Hepatocyte (in vitro differentiated cells): ENCODE measurements at places on chromosomes 13 and 19. TPM values are rescaled to one million over a fixed set of nuclear protein-coding genes. Genes with fewer than 3 reads are reported as not detected.
A peak's percentile ranks its signal among the peaks of the same experiment; 100 is the strongest.

DNA sequence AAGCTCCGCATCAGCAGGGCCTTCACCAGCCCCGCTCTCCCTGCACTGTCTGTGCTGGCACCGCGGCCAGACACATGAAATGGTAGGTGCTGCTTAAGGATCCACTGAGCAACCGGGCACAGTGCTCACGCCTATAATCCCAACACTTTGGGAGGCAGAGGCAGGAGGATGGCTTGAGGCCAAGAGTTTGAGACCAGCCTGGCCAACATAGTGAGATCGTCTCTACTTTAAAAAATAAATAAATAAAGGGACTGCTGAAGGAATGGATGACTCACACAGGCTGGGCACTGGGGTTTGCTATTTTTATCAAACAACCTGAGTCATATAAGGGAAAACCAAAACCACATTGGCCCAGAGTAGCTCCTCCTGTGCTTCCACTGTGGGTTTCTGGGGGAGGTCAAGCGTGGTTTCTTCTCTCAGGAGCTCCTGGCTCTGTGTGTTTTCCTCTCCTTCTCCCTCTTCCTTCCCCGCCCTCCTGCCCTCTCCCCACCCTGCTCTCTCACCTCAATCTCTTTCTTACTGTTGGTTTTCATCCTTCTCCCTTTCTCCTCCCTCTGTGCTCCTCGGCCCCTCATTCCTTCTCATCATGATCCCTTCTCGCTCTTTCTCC is 21.3 kb downstream of the VRK3 start:
- peak; percentile 40 for DNase-seq

DNA sequence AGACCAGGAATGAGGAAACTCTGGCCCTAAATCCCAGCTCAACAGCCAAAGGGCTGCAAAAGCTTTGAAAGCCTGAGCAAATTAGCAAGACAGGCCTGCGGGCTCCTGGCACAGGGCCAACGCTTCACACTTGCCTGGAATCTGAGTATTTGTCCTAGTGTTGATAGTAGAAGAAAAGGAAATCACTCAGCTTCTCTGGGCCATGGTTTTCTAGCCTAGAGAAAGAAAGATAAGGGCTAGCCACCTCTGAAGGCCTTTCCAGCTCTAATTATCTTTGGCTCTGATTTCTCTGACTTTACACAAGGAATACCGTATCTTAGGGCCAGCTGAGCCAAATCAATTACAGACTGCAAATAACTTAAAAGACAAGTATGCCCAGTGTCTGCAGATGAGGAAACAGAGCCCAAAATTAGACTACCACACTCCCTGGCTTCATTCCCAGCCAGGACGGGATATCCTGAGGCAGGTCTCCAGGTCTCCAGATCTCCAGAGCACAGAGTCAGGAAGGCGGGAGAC is 69.6 kb downstream of the STK24 start:
- peak; percentile 71 for DNase-seq

DNA sequence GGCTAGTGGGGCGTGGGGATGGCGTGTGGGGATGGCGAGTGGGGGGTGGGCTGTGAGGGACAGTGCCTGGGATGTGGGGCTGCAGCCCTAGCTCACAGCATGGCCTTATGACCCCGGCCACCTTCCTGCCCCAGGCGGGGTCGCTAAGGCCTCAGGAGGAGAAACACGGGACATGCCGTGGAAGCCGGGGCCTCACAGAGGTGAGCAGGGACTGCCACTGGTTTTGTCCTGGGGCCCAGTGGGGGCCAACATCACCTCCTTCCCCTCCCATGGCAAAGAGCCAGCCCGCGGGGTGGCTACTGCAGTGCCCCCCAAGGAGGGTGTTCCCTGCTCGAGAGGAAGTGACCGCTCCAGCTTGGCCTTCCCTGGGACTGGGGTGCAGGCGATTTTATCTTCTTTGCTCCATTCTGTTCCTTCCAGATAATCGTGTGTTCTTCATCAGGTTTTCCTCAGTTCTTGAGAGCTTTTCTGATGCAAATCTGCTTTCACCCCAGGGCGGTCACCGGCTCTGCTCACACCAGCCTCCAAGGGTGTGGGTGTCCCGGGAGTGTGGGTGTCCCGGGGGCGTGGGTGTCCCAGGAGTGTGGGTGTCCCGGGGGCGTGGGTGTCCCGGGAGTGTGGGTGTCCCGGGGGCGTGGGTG is 1.2 kb downstream of the F7 start:
- DNase-seq: no peak

Gene CEACAM1
- 7.1 and 10.0 TPM in 2 replicates for total RNA-seq

- DNase-seq: peak; percentile 93
These were observed at the start of gene SLC8A2 for GRCh38 chr19:47471733-47472457. SLC8A2 (minus strand) TSS chr19:47471893; CDS start chr19:47466403, 5,490 bp downstream.

DNA sequence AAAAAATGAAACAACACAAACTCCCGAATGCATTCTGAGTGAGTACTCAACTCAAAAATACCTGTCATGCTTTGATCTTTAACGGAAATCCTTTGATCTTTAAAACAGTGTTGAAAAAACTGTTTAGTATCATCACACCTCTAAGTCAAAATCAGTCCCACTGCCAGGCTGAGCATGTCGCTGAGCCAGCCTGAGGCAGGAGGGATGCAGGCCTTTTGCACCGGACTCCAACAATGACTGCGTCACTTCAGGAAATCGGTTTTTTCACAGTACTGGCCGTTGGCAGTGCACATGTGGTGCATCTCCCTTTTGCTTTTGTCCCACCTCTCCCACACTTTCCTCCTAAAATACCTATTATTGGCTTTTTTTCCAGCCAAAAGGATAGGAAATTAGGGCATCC is 78.2 kb downstream of the SHISA2 start:
- DNase-seq: no peak

Gene PALM3
- 2.1 and 2.3 TPM in 2 replicates for total RNA-seq

Gene PROZ
- total RNA-seq: 4.7 and 5.4 TPM in 2 replicates

DNA sequence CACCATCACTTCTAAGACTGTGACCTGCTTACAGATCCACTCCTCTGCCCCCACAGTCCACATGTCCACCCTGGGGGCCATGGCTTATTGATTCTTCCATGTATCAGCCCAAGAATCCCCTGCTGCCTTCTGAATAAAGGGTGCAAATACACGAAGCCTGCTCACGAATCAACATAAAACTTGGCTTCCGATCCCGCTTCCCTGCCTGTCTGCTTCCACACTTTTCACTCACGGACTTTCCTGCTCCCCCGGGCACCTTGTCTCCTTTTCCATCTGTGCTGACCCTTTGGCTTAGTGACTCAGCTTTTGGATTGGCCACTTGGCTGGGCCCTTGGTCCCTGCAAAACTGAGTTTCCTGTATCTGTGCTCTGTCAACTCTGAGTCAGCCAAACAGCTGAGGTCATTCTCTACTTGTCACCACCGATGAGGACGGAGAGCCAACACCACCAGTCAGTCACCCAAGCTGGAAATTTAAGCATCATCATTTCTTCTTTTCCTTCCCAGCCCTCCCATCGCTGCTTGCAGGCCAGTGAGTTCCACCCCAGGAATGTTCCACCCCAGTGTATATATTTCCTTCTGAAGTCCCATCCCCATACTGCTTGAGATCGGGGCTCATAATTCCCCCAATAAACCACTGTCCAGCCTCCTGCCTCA is 11.4 kb upstream of the USP12 start:
- DNase-seq: peak; percentile 52

DNA sequence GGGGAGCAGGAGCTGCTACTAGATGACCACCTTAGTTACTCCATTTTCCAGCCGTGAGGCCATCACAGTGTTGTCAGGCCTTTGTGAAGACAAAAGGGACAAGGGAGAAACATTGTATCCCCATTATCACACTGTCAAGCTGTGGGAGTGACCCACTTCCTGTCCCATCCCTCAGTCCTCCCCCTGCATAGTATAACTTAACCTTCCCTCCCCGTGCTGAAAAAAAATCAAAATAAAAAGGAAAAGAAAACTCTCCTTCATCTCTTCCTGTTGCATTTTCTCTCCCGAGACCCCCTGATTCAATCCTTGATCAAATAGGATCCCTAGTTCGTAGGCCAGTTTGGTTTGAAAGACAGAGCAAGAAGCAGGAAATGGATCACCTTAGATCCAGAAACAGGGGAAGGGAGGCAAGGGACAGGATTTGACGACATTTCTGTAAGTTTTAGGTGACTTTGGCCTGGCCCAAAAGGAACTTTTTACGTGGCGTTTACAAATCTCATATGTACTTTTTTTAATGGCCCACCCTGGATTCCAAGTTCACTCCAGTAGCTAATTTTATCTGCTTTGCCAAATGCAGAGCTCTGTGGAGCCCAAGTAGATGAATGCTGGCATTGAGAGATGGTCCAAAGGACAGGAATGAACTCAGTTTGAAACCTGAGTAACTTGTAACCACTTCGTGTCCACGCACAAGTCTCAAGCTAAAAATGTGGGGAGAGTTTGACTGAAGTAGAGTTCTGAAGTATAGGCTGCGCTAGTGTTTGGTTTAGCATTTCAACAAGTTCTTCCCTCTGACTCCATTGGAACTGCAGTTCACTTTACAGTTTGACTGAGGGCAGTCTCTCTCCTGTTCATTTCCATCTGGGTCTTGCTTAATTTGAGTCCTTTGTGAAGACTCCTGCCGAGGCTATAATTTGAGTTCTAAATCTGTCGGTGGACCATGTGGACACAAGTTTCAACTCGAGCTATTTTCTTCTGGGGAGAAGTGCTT is 16.6 kb upstream of the GATAD2A start:
- DNase-seq: no peak

Gene CAPN12
- 12.5 and 26.6 TPM in 2 replicates for total RNA-seq

DNA sequence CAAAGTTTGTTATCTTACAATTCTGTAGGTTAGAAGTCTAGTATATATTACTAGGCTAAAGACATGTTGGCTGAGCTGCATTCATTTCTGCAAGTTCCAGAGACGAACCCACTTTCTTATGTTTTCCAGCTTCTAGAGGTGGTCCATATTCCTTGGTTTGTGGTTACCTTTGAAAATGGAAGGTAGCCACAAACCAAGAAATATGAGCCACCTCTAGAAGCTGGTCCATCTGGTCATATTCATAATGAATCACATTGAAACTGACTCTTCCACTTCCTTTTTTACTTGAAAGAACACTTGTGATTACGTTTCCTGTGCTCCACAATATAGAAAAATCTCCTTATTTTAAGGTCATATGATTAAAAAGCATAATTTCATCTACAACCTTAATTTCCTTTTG is 943.0 kb upstream of the PCDH9 start:
- DNase-seq: no peak

GRCh38 chr13:34044041-34044440 is 226.1 kb downstream of the RFC3 start:
- DNase-seq: no peak

GRCh38 chr13:43307921-43308433 is 284.6 kb downstream of the DNAJC15 start:
- DNase-seq: peak; percentile 92

Gene IGFL2
- total RNA-seq: 12.9 and 15.2 TPM in 2 replicates

DNA sequence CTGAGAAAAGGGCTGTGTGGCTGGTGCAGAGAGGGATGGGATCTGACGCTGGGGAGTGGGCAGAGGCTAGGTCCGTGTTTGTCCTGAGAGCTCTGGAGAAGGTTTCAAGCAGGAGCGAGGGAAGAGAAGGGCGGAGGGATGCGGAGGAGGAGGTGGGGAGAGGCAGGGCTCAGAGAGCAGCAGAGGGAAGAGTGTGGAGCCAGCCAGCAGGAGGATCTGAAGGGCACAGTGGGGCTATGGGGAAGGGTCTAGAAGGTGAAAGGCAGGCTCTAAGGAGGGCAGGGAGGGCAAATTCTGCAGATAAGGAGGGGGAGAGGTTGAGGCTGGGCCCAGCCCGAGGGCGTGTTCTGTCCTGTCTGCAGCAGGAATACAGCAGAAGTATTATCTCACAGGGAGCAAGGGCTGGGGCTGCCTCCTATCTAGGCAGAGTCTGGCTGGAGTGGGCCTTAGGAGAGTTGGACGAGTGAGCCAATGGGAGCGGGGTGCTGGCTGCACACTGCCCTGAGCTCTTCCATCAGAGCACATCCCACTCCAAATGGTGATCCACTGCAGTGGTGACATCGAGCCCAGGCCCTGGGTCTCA is 6.1 kb downstream of the AP2A1 start:
- no peak for DNase-seq

Gene SYNE4
- 6.5 and 8.9 TPM in 2 replicates for total RNA-seq

Gene C19orf81
- total RNA-seq: 2.2 and 4.1 TPM in 2 replicates

DNA sequence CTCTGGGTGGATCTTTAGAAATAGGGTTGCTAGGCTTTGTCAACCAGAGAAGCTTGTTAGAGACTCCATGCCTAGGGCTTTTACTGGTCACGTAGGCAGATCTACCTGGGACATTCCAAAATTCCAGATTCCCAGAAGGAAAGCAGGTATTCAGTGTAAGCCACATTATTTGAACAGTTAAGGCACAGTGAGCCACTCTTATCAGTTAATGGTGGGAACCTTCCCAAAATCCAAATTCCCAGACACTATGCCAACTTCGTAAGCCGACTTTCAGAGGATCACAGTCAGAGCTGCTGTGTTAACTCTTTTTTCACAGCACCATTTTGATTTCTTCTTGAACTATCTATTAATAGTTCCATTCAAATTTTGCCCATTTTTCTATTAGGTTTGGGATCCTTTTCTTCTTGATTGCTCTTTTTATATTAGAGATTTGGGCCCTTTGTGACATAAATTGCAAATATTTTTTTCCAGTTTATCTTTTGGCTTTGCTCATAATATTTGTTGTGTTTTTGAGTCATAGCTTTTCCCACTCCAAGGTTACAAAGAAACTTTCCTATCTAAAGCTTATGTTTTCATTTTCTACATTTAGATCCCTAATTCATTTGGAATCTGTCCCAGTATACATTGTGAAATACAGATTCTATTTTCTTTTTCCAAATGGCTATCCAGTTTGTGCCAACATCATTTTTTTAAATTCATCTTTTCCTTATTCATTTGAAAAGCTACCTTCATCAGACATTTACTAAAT is 77.3 kb downstream of the DHRS12 start:
- DNase-seq: no peak

- no peak for DNase-seq
These were observed 6.8 kb downstream of the KLK10 start for GRCh38 chr19:51012661-51013190.

DNA sequence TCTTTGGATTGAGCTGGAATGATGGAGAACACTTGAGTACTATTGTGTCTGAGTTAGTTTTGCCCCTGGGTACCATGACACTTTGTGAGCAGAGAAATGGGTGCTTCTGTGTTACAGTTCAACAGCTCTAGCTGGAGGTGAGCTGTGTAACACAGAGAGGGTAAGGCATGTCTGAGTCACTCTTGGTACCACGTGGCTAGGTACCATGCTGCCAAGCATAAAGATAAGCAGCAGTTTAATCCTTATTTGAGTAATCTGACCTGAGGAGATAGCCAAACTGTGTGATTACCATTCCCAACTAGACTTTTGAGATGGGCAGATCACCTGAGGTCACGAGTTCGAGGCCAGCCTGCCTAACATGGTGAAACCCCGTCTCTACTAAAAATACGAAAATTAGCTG is 122.0 kb downstream of the OLFM4 start:
- DNase-seq: peak; percentile 22

- DNase-seq: no peak
These were observed 47.5 kb downstream of the GAS6 start for GRCh38 chr13:113816254-113816929.
